PC-3 (cell line): ENCODE measurements at places on chromosomes 5 and 9. TPM values are rescaled to one million over a fixed set of nuclear protein-coding genes. Genes with fewer than 3 reads are reported as not detected.

- H3K4me1 ChIP-seq = no peaks in the 10 kb centered on the region
- H3K27me3 ChIP-seq = no peaks in the 10 kb centered on the region
- no peak overlapping the region for H3K4me3 ChIP-seq
Observed at GRCh38 chr5:16160706-16161105, 18.9 kb downstream of the MARCHF11 start.

DNA sequence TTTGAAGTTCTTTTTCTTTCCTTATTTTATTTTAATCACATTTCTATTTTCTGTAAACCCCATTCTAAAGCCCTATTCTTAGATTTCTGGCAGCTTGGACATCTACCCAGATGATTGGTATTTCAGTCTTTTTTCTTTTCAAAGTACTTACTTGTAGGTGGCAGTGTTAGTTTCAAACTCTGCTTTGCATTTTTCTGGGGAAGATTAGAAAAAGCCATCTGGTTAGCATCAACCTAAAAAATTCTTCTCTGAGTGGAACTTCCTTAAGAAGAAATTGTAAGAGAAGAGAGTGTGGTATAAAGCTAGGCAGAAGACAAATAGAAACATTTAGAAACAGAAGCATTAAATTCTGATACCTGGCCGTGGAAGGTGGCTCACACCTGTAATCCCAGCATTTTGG lies 17.2 kb upstream of the TENT2 start:
- no peak overlapping the region for H3K4me3 ChIP-seq
- H3K36me3 ChIP-seq = no peaks in the 10 kb centered on the region
- no peak for DNase-seq
- no peak overlapping the region for H3K27ac ChIP-seq

DNA sequence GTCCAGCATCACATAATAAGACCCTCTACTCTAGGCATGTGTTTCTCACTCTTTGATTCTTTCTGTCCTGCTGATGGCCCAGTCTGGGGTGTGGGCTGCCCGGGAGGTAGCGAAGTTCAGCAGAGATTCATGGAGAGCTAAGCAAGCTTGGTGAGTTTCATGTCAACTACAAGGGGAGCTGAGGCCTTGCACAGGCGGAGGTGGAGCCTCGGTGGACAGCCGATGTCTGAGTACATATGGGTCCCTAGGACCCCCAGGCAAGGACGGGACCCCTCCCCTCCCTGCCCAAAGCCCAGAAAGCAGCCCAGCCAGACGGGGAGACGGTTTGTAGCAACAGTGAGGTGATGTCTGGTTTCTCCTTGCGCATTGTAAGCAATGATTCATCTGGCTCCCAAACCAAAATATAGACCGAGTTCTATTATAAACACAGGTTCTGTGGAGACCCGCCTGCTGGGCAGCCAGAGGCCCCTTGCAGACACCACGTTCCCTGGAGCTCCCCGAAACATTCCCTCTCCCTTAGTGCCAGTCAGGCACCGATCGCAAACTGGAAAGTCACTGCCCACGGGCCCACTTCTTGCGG lies 45.5 kb downstream of the COL27A1 start:
- H3K36me3 ChIP-seq = no peaks in the 10 kb centered on the region
- H3K4me1 ChIP-seq = no peaks in the 10 kb centered on the region
- DNase-seq = no peak
- no peak overlapping the region for H3K27ac ChIP-seq
- H3K27me3 ChIP-seq = no peaks in the 10 kb centered on the region
- no peak overlapping the region for H3K4me3 ChIP-seq

AHRR gene
- 1.6 and 1.9 TPM in 2 replicates for total RNA-seq

DNA sequence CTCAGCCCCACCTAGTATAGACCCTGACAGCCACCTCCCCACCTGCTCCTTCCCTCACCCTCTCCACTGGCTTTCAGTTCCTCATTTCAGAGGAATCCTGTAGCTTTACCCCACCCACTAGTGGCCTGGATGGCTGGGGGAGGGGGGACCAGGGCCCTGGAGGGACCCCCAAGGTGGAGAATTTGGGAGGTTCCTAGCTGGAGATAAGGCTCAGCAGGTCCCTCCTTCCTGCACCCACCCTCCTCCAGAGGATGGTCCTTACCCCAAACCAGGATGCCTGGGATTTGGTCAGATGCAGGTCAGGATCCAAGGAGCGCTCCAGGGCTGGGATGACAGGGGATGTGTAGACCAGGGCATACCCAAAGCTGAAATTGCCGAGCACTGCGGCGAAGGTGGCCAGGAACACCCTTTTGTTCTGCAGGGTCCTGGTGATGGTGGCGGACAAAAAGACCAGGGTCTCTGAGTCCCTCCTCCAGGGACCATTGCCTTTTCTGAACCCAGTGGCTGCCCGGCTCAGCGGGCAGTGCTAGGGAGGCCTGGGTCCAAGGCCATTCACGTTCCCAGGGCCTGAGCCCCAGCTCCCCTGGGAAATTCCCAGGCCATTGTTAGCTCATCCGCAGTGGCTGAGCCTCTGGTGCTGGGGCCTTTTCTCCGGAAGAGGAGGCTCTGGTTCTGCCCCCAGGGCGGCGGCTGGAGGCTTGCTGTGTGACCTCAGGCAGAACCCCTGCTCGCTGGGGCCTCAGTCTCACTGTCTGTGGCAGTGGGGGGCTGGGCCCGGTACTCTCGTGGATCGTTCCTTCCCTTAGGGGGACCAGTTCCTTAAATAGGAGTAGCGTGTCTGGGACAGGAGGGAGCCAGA lies 678 bp downstream of the SLC2A6 start:
- no peaks in the 10 kb centered on the region; the same call in 1 of the 2 replicates for H3K36me3 ChIP-seq
- DNase-seq = peak; percentile 8
- H3K4me3 ChIP-seq = peak overlapping the region; percentile 75
- H3K4me1 ChIP-seq = peaks cover 10% of the 10 kb centered on the region
- H3K27ac ChIP-seq = no peak overlapping the region

MLANA gene
- not detected in 2 replicates for total RNA-seq

DNA sequence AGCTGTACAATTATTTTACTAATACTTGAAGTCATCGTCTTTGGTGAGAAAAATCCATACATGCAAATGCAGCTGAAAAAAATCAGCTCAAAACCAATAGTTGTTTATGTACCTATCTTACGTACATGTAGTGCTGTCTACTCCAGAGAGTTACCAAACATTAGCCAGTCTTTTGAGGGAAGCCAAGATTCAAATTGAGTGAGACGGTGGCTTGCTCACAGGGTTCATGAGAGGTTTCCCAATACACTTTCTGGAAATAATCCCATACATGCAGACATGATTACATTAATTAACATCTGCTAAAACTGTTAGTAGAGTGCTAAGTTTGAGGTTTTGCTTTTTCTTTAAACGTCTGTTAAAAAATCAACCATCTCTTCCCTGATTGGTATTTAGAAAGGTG lies 2.3 kb downstream of the C9orf72 start:
- H3K4me3 ChIP-seq = no peak overlapping the region
- H3K4me1 ChIP-seq = peaks cover 46% of the 10 kb centered on the region
- no peaks in the 10 kb centered on the region for H3K27me3 ChIP-seq

GRCh38 chr9:116792271-116792670 lies 105.2 kb downstream of the TRIM32 start:
- no peak for DNase-seq
- no peaks in the 10 kb centered on the region for H3K4me1 ChIP-seq
- no peaks in the 10 kb centered on the region for H3K27me3 ChIP-seq
- H3K36me3 ChIP-seq = no peaks in the 10 kb centered on the region

DNA sequence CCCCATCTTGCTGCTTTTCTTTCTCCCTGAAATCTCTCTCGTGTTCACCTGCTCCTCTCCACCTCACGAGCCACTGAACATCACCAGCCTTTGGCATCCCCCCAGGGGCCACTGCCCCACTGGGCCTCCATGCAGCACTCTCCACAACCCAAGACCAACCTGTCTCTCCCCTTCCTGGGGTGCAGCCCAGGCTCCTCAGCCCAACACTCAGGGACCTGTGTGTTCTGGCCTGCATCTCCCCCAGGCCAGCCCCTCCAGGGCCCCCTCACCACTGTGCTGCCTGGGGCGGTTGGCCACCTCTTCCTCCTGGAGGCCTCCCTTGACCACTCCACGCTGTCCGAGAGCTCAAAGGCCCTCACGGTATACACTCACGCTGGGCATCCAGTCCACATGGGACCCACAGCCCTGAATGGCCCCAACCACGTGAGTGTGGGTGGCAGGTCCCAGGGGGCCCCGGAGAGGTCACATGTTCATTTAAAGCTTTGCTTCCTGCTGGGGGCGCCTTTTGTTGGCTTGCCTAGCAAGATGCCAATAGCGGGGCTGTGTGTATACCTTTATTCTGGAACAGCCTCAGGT lies 453 bp upstream of the DOK3 start:
- H3K27me3 ChIP-seq = no peaks in the 10 kb centered on the region
- H3K27ac ChIP-seq = no peak overlapping the region
- no peak for DNase-seq
- peaks cover 22% of the 10 kb centered on the region for H3K36me3 ChIP-seq
- H3K4me1 ChIP-seq = peaks cover 2% of the 10 kb centered on the region; the same call in 1 of the 2 replicates

- no peaks in the 10 kb centered on the region for H3K36me3 ChIP-seq
- no peak overlapping the region for H3K4me3 ChIP-seq
- H3K27ac ChIP-seq = no peak overlapping the region
- peaks cover 27% of the 10 kb centered on the region for H3K27me3 ChIP-seq
- H3K4me1 ChIP-seq = no peaks in the 10 kb centered on the region
- DNase-seq = no peak
Observed at GRCh38 chr5:171795381-171795780, 9.8 kb downstream of the SMIM23 start.

DNA sequence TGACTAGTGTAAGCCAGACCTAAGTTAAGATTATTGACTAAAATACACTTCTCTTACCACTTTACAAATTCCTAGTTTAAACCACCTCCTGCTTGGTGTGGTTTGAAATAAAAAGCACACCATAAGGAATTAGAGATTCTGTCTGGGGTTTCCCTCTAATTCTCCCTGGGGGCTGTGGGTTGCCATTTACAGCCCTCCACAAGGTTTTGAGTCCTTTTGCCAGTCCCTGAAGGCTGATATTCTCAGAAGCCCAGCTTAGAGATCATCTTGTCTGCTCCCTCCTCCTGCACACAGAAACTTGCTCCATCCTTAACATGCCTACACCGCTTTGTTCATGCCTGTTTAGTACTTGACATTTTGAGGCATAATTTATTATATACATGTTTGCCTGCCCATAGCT lies 7.2 kb upstream of the LMNB1 start:
- H3K27me3 ChIP-seq = no peaks in the 10 kb centered on the region
- H3K4me3 ChIP-seq = no peak overlapping the region
- H3K36me3 ChIP-seq = no peaks in the 10 kb centered on the region
- H3K4me1 ChIP-seq = no peaks in the 10 kb centered on the region
- no peak overlapping the region for H3K27ac ChIP-seq

GRCh38 chr5:10151656-10152055 lies 98.0 kb downstream of the ATPSCKMT start:
- no peaks in the 10 kb centered on the region for H3K36me3 ChIP-seq
- H3K27me3 ChIP-seq = no peaks in the 10 kb centered on the region
- no peak overlapping the region for H3K4me3 ChIP-seq
- DNase-seq = peak; percentile 28
- H3K4me1 ChIP-seq = no peaks in the 10 kb centered on the region

THBS4 gene
- 0.29 TPM in 1 of 2 replicates, not detected in the other for total RNA-seq

DNA sequence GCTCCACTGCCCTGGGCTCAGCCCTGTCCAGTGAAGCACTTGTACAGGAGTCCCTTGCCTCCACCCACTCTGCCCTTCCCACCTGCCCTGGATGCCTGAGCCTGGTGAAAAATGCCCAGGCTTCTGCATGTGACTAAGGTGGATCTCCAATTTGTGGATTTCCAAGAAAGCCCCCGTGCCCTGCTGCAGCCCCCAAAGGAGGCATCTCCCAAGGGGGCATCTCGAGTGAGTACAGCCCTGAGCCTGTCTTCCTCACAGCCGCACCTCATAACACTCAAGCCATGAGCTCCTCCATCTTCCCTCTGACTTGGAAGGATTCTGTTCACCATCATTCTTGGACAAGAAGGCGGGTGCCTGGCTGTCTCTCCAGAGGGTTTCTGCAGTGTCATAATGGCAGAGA lies 158.0 kb upstream of the PPP1R26 start:
- H3K36me3 ChIP-seq = no peaks in the 10 kb centered on the region
- no peak overlapping the region for H3K27ac ChIP-seq
- no peak overlapping the region for H3K4me3 ChIP-seq
- no peak for DNase-seq

DNA sequence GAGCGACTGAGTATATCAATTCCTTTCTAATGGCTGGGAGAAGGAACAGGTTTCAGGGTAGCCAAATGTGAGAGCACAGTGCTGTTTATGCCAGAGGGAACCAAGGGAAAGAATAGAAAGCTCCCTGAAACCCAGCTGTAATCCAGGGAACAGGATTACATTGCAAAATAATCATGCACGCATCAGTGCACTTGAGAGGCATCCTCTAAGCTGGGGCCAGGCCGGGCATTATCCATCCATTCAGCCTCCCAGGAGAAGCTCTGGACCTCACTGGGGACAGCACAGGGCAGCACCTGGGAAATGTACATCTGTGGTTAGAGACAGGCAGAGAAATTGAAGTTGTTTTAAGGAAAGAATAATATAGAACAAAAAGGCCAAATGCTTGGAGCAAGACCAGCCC lies 72.7 kb downstream of the MTRR start:
- H3K27ac ChIP-seq = no peak overlapping the region
- no peaks in the 10 kb centered on the region for H3K4me1 ChIP-seq
- H3K36me3 ChIP-seq = no peaks in the 10 kb centered on the region
- H3K4me3 ChIP-seq = no peak overlapping the region

SLC27A6 gene
- not detected in 2 replicates for total RNA-seq

MYMK gene
- not detected in 2 replicates for total RNA-seq

DNA sequence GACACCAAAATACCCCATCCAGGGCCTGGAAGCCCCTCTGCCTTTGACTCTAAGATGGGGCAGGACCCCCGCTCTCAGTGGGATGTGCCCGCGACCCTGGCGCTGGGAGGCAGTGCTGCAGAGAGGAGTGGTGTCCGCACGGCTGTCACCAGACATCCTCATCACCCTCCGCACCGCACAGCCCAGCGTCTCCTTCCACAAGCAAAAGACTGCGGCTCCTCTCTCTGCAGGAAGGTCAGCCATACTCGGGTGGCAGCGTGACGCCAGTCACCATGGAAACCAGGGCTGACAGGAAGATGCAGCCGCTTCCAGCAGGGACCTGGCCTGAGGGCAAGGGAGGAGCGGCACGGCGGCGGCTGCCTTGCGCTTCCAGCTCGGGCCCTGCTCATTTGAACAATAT lies 17.1 kb upstream of the SLC6A3 start:
- no peak overlapping the region for H3K27ac ChIP-seq
- H3K27me3 ChIP-seq = no peaks in the 10 kb centered on the region
- H3K36me3 ChIP-seq = peaks cover 93% of the 10 kb centered on the region
- DNase-seq = no peak
- no peak overlapping the region for H3K4me3 ChIP-seq

- H3K27me3 ChIP-seq = no peaks in the 10 kb centered on the region
- peak; percentile 38 for DNase-seq
- no peaks in the 10 kb centered on the region for H3K36me3 ChIP-seq
- no peak overlapping the region for H3K27ac ChIP-seq
- H3K4me1 ChIP-seq = peaks cover 12% of the 10 kb centered on the region
- no peak overlapping the region for H3K4me3 ChIP-seq
Observed at GRCh38 chr5:105885266-105885665, 1785.5 kb downstream of the EFNA5 start.

- no peaks in the 10 kb centered on the region for H3K4me1 ChIP-seq
- H3K4me3 ChIP-seq = no peak overlapping the region
- no peaks in the 10 kb centered on the region; the same call in none of the 2 replicates for H3K36me3 ChIP-seq
Observed at GRCh38 chr9:130634801-130635200, 29.6 kb upstream of the PRDM12 start.

IFNA2 gene
- total RNA-seq = not detected in 2 replicates

GRCh38 chr5:127938746-127939145 lies 144.8 kb upstream of the SLC12A2 start:
- no peak overlapping the region for H3K4me3 ChIP-seq
- DNase-seq = peak; percentile 47
- H3K27ac ChIP-seq = no peak overlapping the region
- H3K36me3 ChIP-seq = no peaks in the 10 kb centered on the region
